ENCODE measurements at places on chromosomes 6 and 20.

DNA sequence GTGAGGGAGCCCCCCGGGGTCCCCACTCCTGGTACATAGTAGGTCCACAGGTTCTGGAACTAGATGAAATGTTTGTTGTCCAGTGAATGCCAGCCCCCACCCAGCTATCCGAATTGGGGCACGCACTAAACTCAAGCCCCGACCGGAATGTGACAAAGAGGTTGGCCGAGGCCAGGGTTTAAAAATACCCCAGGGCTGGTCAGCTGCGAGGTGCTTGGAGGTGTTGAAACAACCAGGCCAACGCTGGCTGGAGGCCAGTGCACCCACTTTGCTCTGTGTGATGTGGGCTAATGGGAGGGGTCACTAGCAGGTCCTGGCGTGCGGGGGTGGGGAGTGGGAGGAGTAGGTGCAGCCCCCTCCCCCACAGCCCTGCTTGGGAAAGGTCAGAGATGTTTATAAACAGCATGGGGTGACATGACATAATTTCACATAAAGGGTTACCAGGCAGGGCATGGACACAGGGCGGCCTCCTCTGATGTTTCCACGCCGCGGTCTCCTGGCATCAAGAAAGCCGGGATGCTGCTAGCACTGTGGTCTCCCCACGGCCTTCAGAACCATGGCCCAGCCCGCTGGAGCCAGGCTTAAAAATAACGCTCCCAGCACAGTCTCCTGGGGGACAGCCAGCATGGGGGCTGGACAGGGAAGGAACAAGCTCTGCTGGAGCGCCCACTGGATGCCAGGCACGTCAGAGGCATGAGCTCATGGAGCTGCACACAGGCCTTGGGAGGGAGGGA is 111.2 kb upstream of the PTPN1 start:
- peak; percentile 83 for DNase-seq

DNA sequence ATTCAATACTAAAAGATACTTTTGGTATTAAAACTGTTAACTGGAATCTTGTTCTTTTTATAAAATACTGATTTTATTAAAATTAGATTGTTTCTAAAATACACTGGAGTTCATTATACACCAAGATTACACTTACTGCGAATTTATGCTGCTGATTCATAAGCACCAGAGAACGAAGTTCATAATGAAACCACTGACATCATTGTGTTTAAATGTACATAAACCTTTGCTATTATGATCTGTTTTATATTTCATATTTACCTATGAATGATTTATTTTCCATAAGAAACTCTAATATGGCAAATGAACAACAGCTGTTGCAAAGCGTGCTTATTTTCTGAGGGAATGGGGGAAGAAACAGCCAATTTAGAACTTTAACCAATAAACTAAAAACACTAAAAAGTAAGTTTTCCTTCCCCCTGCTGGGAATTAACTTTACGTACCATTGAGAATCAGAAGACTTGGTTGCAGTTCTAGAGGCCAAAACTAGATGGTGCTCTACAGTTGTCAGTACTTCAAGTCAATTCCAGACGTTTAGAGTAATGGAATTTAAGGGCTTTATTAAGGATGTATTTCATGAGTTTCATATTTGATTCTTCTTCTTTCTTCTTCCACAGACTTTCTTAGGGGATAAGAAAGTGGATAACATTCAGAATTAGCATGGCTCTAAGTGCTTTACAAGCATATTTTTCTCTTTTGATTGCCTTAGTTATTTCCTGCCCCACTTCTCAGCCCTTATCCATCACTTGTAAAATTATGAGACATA is 30.8 kb upstream of the COL19A1 start:
- DNase-seq = no peak

DNA sequence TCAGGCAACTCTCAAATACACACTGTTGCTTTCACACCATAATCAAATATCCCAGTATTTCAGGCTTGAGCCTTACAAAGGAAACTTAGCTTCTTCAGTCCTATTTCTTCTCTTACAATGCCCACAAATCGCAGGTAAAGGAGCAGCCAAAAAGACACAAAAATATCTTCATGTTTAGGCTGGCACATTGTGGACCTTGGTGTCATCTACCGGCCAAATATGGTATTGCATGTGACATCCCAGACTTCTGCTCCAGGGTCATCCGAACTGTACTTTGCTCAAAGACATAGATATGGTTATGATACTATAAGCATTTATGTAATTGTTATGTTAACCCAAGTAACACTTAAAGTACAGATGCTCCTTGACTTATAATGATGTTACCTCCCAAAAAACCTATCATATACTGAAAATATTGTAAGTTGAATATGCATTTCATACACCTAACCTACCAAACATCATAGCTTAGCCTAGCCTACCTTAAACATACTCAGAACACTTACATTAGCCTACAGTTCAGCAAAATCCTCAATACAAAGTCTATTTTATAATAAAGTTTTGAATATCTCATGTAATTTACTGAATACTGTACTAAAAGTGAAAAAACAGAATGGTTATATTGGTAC is 4.6 kb downstream of the OR2H2 start:
- DNase-seq = peak; percentile 31

GRCh38 chr6:90835596-90836212 is 248.8 kb upstream of the MAP3K7 start:
- no peak for DNase-seq

GRCh38 chr20:52926505-52926904 is 45.7 kb upstream of the TSHZ2 start:
- no peak for DNase-seq

DNA sequence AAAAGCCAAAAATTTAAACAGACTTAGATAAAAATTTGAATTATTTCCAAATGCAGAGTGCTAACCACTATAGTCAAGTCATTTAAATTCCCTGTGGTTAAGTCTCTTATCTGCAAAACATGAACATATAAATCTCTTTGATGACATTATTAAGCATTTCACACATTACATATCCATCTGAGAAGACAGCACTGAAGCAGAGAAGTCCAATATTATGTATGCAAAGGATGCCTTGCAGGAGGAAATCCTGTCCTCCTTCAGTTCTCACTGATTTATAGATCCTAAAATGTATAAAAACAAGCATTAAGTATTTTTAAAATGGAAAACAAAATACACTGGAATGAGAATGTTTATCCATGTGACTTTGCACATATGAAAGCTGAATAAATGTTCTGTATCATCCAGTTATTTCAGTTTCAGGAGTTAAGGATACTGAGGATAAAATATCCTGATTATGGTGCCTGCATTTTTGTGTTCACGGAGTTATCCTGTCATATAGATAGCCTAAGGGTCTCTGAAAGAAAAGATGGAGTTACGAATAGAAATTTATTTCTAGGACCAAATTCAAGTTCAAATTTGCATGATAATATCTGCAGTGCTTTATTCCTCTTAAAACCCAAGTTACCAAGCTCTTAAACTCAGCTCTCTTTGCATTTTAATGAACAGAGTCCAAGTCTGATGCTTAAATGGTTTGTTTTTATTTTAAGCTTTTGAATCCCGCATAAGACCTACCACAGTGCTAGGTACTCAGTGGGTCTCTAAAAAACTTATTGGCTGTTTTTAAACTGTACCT is 145.4 kb downstream of the PRKN start:
- no peak for DNase-seq

DNA sequence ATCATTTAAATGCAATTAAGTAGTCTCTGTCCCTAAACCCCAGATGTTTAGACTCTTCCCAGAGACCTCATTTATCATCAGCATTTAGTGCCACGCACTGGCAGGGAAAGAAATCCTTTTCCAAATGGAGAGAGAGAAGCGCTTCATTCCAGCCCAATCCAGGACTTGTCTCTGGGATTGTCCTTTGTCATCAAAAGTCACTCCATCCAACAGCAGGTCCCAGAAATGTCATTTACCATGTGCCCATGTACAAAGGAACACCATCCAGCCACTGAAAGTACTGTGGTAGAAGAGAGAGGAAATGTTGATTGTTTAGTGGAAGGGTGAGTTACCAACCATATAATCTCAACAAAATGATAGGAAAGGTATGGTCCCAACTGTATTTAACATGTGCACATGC is 66.9 kb upstream of the SMIM28 start:
- DNase-seq = no peak

GRCh38 chr6:19943042-19943441 is 105.9 kb downstream of the ID4 start:
- no peak for DNase-seq

DNA sequence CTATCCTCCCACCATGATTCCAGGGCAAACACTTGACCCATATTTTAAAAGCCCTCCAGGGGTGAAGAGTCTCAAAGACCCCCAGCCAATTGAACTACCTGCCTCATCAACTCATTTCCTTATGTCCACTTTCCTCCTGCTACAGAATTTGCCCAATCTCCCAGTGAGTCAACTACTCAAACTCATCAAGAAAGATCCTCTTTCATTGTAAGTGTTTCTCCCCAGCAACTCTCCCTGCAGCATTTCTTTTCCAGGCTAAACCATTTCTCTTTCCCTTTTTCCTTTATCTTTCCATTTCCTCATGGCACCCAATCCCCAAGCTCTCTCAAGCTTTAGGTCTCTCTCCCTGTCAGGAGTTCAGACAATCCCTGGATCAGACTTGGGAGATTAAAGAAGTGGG is 1.5 kb downstream of the DLK2 start:
- DNase-seq = no peak

DNA sequence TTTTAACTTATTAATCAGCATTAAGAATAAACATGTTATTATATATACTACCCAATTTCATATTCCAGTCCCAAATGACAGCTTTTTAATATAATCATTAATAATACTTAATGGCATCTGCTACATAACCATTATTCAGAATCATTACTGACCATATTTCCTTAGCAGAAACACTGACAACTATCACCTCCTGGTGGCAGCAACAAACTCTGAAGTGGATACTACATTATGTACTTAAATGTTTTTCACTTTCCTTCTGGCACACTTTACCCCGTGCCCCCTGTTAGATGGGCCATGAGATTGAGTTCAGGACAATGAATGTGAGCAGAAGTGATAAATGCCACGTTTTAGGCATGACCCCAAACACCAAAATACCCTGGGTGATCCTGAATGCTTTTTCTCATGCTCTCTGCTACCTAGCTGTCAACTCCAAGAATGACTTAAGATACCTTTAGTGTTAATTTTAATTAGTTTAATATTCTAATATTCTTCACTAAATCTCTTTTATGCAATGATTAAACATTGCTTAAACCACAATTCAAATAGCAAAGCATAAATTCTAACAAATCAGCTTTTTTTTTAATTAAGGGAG is 77.1 kb downstream of the LMBRD1 start:
- DNase-seq = no peak

DNA sequence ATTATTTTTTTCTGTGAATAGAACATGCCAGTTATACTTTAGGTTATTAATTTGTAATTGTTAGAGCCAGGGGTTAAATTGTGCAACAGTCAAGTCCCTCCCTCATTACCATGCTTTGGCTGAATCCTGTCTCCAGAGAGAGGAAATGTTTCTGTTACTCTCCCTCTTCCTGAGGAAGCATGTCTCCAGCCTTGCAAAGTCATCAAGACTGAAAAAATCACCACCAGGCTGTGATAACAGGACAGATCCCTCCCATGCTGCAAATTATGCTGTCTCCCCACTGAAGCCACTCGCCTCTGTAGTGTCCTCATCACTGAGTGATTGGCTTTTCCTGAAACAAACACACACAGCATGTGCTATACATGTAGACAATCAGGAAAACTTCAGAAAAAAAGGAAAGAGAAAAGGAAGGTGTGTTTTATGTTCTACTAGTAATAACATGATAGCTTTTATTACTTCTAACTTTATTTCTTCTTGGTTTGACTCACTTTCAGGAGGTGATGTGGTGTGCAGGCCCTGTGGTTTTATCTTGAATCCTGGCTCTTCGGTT is 290.0 kb upstream of the JAG1 start:
- DNase-seq = peak; percentile 24

DNA sequence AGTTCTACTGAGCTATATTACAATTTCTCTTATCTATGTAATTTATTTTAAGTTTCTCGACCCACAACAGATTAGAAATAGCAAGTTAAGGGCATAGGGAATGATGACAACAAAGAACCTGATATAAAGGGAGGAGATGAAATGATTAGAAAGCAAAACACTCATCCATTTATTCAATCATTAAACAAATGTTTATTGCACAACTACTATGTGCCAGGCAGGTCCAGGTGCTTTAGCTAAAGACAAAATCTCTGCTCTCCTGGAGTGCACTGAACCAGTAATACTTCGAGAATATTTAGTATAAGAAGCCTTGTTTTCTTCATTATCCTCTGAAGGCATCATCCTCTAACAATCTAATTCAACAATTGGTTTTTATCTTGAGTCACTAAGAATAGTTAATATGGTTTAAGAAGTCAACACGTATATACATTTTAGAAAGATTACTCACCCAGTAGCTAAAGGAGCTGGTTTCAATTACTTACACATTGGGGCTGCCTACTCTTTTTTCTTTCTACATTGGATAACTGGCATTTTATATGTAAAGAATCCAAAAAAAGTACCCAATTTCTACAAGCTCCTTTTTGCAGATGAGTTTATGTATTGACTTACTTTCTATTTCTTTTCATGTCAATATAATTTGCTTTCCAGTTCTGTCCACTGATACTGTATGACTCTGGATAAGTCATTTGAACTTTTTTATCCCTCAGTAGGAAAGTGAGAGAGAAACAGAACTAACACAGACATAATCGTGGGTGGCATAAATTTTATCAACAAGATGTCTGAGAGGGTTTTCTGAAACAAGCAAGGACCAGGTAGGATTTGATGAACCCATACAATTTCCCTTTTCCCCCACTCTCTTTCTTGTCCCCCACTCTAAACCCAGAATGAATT is 312.6 kb downstream of the CLIC5 start:
- no peak for DNase-seq

- DNase-seq = no peak
Measured at GRCh38 chr6:106674541-106675229, 45.3 kb downstream of the QRSL1 start.

DNA sequence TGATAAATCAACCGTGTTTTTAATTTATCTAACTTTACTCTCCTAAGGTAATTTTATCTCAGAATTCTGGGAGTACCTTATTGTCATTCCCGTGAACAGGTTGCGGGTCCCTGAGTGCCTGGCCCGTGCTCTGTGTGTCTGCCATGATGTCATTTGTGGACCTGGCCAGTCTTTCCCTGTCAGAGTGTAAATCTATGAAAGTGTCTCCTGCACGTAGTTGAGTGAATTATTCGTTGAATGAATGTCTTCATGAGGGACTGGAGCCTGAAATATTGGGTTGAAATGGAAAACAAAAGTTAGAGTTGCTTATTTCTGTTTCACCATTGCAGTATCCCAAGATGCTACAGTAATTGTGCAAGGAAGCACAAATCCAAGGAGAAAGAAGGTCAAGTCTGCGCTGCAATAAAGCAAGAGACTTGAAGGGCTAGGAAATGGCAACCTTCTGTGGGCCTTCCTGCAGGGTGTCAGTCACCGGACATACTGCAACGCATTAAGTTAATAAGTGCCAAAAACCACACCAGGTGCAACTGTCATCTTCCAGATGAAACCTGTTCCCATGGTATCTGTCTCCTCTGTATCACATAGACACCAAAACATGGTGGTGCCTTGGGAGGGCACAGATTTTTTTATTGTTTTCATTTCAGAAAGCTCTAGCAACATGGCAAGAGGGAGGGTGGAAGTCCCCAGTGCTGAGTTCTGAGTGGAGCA is 135.5 kb downstream of the ZDHHC14 start:
- no peak for DNase-seq

DNA sequence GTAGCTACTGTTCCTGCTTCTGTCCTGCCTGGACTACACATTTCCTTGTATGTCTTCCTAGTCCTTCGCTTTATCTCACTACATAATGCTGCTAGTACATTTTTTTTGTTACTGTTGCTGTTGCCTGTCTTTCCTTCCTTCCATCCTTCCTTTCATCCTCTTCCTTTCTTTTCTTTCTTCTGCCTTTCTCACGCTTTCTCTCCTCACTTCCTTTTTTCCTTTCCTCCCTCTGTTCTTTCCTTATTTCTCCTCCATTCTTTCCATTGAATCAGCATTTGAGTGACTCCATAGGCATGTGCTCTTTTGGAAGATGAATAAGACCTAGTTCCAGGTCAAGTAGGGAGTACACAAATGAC is 46.3 kb downstream of the MAP3K4 start:
- no peak for DNase-seq
